ENCODE measurements at places on chromosomes 6 and 20.

DNA sequence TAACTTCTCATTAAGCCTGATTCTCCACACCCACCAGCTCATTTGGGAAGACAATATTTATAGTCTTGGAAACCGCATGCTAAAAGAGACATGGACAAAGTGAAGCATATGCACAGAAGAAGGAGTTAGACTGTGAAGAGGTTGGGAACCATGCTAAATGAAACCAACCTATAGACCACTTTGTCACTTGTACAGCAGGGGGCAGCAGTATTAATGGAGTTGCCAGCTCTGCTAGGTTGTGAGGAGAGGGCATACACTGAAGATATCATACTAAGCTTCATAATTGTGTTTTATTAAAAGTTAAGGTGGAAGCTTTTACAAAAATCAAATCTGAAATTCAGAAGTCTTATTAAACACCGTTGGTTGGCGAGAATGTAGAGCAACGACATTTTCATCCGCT is 38.3 kb upstream of the HMGCLL1 start:
- no peak for DNase-seq

DNA sequence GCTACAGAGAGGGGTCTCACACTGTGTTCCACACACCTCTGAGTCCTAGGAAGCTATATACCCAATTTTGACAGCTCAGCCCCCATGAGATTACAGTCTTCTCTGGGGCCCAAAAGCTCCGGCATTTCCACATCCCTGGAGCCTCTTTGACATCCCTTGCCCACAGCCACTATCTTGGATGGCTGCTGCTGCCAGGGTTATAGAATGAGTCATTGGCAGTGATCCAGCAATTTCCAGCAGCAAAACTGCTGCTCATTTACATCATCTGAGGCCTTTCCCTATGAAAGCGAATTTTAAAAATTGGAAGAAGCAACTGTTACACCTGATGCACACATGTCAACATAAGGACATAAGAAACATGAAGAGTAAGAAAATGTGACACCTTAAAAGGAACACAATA is 590.7 kb downstream of the MEI4 start:
- DNase-seq: peak; percentile 23

DNA sequence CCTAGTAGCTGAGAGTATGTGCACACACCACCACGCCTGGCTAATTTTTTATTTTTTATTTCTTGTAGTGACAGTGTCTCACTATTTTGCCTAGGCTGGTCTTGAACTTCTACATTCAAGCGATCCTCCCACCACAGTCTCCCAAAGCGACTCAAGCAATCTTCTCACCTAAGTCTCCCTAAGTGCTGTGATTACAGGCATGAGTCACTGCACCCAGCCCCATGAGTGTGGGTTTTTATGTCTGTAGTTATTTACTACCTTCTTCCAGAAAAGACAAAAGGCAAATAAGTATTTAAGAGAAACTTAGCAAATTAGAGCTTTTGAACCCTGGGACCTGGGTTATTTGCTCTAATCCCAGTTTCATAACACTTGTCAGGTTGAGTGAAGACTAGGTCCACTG is 92.3 kb upstream of the HCRTR2 start:
- DNase-seq: no peak

GRCh38 chr6:99114769-99115406 is 167.1 kb upstream of the FBXL4 start:
- no peak for DNase-seq

DNA sequence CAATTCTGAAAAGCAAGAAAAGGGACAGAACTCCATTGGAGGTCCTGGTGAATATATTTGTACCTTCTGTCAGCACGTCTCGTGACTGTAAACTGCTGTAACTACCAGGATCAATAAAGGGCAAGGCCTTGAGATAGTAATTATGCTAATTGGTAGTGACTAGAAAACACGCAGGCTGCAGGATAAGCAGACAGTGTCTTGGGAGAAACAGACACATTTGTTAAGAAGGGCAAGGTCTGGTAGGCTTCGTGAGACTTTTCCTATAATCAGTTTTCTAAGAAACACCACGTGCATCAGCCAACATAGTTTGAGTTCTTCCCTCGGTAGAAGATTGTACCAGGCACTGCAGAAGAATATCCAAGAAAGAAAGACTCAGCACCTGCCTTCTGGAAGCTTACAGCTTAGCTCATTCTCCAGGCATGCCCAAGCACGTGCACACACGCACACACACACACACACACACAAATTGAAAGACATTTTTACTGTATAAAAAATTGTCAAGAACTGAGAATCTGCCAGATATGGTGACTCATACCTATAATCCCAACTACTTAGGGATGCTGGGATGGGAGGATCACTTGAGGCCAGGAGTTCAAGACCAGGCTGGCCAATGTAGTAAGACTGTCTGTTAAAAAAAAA is 167.0 kb upstream of the SASH1 start:
- DNase-seq: no peak

DNA sequence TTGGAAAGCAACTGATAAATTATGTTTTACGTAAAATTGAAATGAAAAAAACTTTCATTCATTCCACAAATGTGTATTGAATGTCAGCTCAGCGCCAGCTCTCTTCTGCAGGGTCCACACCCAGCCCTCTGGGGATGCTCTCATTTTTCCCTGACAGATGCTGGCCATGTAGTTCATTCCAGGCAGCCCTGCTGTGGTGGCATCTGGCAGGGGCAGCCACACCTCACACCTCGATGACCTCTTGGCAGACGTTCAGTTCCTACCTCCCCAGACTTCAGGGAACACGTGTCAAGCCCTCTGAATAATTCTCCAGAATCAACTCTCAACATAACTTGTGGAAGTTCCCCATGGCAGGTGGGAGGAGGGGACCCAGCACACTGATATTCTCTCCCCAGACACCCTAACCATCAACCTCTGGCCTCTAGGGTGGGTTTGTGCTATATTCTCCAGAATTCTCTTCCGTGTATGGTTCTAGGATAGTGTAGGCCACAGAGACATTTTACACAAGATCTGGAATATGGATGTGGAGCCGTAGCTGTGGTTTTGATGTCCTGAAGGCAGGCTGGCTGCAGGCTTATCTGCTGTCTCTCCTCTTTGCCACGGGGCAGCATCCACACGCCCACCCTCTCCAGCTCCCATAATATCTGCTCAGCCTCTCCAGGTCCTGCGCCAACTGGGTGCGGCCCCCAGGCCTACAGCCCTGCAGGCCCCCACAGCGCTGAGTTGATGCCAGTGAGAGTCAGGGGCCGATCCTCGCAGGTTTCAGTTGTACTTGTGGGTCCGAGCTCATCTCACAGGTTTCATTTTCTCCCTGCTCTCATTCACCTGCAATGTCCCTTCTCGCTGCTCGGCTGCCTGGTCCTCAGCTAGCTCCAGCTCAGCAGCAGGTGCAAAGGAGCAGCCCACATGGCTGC is 175.8 kb upstream of the ARID1B start:
- DNase-seq: no peak

- DNase-seq: no peak
Measured at GRCh38 chr6:116764961-116765841, at the start of gene FAM162B. Gene FAM162B, minus strand, starts transcription at chr6:116765719. Its CDS starts 143 bp downstream, at chr6:116765576.
